ENCODE measurements at places on chromosomes 6 and 20.

DNA sequence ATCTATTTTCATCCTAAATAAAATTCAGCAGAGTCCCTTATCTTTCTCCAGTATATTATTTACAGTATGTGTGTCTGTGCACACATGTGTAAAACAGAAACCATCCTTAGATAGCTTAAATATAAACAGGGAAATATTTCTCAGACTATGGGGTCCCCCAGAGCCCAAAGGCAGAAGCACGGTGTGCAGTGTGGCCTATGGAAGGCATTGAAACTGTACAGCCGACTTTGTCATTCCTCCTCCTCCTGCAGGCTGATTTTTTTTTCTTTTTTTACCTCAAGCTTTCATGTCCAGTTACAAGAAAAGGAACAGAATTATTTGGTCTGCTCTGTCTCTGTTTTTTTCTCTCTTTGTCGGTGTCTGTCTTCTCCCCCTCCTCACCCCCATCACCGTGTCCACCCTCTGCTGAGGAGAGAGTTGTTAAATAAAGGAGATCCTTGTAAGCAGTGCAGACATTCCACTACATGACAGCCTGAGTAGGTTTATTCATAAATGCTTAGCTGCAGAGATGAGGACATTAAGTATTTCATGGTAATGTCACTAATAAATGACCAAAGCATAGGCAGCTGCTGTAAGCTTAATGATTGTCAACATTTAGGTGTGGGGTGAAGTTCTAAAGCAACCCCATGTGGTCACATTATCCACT is 31.8 kb upstream of the SLC35D3 start:
- DNase-seq, result no peak

- peak; percentile 32 for DNase-seq
These were observed 79.2 kb upstream of the RIPOR2 start for GRCh38 chr6:25014791-25015560.

DNA sequence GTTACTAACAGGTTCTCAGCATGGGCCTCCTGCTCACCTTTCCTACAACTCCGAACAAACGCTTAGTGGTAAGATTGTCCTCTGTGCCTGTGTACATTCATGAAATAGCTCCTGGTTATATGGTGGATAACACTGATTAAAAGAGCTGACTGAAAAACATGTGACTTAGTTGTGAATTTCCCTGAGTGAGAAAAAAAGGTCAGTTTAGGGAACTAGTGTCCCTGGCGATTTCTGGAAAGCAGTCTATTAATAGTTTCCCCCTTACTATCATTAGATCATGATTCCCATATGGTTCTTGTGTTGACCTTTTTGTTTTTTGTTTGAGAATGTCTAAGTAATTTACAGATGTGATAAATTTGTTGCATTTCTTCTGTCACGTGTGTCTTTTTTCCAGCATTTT is 15.6 kb downstream of the SNRPC start:
- no peak for DNase-seq

- no peak for DNase-seq
These were observed 99.7 kb downstream of the JPH2 start for GRCh38 chr20:44087051-44087856.

- no peak for DNase-seq
These were observed 24.0 kb downstream of the JAG1 start for GRCh38 chr20:10649797-10650160.

- no peak for DNase-seq
These were observed 34.1 kb downstream of the DCDC2 start for GRCh38 chr6:24323632-24324337.

DNA sequence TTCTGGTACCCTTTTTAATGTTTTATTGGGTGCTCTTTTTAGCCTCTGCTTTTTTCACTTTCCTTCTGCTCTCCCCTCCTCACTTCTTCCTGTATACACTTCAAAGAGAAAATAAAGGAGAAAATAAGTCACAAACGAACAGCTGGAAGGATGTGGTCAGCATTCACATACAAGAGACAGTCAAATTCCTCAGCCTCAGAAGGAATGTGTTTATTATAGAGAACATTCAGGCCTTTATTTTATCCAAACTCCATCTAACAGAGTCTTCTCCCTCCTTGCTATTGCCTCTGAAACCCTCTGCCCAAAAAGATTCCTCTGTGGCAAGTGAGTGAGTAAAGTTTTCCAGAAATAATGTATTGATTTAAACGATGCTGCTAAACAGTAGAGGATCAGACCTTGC is 490.4 kb downstream of the FRK start:
- DNase-seq, result no peak

DNA sequence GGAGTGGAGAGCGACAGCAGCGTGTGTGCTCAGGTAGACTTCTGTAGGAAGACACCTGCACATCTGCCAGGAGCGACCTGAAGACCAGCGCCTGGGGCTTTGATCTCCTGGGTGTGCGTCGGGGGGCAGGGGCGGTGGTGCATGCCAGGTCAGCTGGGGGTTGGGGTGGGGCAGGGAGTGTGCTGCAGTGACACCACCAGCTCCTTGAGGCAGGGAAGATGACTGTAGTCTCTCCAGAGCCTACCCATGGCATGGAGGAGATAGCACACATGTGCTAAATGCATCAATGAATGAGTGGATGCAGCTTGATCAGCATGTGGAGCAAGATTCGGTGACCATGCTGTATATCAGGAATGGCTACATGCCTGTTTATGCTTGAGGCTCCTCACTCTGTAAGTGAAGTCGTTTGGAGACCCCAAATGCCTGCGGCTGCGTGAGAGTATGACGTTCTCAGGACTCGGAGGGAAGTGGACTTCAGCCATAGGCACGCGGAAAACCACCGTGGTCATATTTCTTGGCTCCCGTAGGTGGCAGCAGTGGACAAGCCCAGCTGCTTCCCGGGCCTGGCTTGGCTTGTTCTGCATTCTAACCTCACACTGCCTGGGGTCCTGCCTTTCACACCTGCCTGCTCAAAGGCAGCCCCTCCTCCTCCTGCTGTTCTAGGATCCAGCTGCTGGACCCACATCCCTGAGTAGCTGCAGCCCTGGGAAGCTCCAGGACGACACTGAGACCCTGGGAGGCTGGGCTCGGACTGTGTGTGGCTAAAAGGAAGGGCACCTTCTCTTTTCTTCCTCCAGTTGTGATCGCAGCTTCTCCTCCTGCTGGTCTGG is 39.4 kb upstream of the KCNK16 start:
- peak; percentile 25 for DNase-seq

DNA sequence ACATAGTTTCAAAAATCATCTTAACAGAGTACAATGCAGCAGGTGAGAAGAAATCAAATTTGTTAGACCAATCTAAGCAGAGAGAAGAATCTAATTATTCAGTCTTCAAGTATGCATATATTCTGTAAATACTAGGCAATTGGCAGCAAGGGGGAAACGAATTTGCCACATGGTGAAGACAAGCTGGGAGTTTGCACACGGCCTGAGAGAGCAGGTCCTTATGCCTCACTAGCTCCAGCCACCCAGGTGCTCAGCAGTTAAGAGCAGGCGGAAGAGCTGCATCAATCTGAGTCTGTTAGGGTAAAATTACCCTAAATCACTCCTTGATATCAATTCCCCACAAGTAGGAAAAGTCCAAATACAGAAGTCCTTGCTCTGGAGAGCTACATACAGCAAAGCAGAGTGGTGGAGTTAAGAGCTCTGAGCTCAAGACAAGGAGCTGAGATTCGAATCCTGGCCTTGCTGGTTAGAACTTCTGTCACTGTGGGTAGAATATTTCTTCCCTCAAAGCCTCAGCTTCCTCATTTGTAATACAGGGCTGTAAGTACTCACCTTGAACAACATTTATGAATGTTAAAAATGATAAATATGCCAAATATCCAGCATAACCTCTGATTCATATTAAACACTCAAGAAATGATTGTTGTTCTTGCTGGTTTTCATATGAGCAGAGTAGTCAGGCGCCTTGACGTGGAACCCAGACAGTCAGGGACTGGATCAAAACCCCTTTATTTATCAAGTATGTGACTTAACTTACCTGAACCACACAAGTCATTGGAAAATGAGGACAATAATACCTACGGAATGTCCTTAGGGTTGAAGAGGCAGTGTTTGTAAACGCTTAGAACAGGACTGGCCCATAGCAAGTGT is 444.2 kb downstream of the CDH26 start:
- DNase-seq, result no peak

- DNase-seq, result no peak
These were observed 1.7 kb downstream of the NUDT3 start for GRCh38 chr6:34390531-34391472.

GRCh38 chr6:154134471-154135147 is 95.6 kb downstream of the OPRM1 start:
- no peak for DNase-seq

DNA sequence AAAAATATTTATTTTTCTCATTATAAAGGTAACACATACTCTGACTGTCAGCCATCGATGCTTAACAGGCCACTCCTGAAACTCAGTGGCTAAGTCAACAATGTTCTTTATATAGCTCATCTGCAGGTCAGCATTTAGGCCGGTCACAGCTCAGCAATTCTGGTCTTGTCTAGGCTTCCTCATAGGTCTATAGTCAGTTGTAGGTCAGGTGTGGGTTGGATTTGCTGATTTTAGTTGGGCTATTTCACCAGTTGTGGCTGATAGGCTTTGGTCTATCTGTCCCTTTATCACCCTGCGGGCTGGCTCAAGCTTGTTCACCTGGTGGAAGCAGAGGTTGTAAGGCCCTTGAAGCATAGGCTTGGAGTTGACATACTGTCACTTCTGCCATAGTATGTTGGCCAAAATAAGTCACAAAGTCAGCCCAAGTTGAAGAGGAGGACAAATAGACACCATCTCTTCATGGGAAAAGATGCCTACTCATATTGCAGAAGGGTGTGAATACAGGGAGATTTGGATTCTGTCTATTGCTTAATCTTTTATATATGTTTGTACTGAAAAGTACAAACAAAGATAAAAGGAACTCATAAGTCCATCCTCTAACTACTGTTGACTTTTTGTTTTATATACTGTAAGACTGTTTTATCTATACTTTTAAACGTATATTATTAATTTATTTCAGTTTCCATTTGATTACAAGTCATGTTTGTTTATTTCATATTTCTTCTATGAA is 75.0 kb downstream of the BCKDHB start:
- DNase-seq, result no peak

GRCh38 chr6:137102050-137102848 is 57.5 kb upstream of the IL20RA start:
- no peak for DNase-seq

DNA sequence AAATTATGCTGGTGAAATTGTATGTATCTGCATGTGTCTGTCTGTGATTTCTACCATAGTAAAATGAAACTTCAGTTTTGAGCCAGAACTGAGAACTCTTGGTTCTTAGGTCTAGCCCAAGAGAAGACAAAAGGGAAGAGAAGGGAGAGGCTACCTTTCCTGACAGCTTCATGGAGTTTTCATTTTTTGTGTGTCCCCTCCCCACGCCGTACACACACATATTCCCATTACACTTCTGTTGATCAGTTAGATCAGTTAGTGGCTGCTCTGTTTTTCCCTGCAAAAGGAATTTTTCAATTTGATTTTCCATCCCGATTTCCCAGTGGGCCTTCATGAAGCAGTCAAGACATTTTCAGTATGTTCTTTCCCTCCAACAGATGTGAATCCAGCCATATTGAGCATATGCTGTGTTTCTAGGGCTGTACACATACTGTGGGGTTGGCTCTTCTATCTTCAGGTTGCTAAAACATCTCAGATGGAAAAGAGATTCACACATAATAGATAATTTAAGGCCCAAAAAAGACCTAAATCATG is 52.5 kb downstream of the HIVEP1 start:
- no peak for DNase-seq

DNA sequence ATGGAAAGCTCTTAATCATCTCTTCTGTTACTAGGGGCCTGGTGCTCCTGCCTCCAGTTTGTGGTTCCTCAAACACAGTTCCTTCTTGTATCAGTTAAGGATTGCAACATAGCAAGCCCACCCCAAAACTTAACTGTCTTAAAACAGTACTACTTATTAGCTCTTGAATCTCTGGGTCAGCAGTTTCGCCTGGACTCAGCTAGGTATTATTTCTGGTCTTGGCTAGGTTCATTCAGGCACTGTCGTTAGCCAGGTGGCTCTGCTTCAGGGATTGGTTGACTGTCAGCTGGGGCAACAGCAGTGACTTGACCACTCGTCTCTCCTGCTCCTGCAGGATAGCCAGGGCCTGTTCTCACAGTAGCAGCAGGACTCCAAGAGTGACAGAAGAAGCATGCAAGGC is 30.0 kb upstream of the RALY start:
- DNase-seq, result no peak

GRCh38 chr6:3794092-3794491 is 42.6 kb upstream of the PXDC1 start:
- DNase-seq, result no peak

- peak; percentile 67 for DNase-seq
These were observed 25.6 kb upstream of the FUCA2 start for GRCh38 chr6:143536866-143537691.

DNA sequence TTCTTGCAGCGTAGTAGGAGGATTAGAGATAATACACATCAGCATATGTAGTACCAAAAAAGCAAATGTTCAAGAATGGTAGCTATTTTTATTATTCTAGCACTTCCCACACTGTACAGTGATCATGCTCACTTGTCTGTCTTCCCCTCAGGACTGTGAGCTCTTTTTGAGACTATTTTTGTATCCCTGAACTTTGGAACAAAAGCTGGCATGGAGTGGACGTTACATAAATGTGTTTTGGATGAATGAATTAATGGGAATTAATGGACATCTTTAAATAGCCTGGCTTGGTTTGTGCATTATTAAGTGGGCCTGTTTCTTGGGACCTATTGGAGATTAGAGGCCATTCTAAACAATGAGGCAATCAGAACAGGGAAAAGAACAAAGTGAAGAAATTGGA is 243.7 kb downstream of the CD83 start:
- DNase-seq, result no peak

- no peak for DNase-seq
These were observed 20.3 kb upstream of the PNPLA1 start for GRCh38 chr6:36249536-36249935.

DNA sequence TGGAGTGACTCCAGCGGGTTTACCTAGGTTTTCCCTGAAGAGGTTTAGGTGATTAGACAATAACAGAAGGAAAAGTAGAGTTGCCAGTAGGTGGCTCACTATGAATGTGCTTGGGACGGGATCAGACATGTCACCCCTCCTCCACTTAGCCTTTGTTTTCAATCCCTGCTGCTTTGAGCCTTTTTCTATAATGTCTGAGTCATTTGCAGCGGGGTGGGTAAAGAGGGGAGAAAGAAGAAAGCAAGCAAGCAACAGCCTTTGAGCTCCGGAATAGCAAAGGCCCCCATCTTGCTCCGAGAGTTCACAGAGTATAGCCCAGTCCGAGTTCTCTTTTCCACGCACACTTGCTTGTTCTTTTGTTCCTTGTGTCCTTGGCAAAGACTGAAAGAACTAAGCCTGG is 129.1 kb downstream of the PACRG start:
- no peak for DNase-seq

Data from activated naive CD4-positive, alpha-beta T cell treated with Interleukin-2 at 50 U/mL for 16 hours (primary cell).